ENCODE measurements at places on chromosomes 13 and 19.

GRCh38 chr19:35114353-35115176 is 1.1 kb upstream of the FXYD3 start:
- DNase-seq, result peak; percentile 46

GRCh38 chr19:48887861-48888612 is 10.5 kb downstream of the TULP2 start:
- no peak for DNase-seq

- peak; percentile 61 for DNase-seq
These were observed 2.6 kb upstream of the KLK15 start for GRCh38 chr19:50835785-50836542.

DNA sequence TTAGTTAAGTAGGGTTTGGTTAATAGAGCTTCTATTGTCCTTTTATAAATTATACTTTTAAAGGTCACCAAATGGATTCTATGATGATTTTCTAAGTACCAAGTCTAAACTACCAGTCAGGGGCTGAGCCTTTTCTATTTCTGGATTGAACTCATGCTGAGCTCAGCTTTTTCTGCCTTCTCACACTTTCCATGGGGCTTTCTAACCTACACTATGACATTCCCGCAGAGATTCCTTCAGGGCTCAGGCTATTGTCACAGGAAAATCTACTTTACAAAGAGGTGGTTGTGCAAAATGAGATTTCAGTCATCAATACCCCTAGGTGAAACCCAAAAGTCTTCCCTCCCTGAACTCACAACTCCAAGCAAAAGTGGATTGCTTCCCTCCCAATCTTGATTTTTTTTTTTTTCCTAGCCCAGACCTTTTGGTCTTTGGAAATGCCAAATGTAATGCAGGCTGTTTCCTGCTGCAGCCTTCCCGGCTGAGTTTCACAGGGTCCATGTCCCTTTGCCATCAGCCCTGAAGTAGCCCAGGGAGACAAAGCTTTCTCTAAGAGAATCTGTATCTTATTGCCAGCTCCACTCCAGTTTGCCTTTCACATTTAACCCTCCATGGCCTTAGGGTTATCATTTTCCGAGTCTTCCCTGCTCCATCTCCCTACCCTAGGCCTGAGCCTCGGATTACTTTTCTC is 13.6 kb downstream of the C13orf42 start:
- no peak for DNase-seq

GRCh38 chr19:57249329-57249728 is 8.9 kb downstream of the ZNF805 start:
- no peak for DNase-seq

GRCh38 chr13:86825410-86825809 is 845.8 kb upstream of the SLITRK5 start:
- DNase-seq, result no peak
